ENCODE measurements at places on chromosomes 3 and 15.
A peak's percentile ranks its signal among the peaks of the same experiment; 100 is the strongest.

- DNase-seq = no peak
Measured at GRCh38 chr3:150073031-150073430, 102.3 kb upstream of the PFN2 start.

- no peak for DNase-seq
Measured at GRCh38 chr3:194572944-194573491, 60.2 kb downstream of the TMEM44 start.

- no peak for DNase-seq
Measured at GRCh38 chr3:68006646-68007045, 352.2 kb upstream of the SUCLG2 start.

GRCh38 chr3:138786788-138787271 lies 47.9 kb downstream of the PIK3CB start:
- no peak for DNase-seq

DNA sequence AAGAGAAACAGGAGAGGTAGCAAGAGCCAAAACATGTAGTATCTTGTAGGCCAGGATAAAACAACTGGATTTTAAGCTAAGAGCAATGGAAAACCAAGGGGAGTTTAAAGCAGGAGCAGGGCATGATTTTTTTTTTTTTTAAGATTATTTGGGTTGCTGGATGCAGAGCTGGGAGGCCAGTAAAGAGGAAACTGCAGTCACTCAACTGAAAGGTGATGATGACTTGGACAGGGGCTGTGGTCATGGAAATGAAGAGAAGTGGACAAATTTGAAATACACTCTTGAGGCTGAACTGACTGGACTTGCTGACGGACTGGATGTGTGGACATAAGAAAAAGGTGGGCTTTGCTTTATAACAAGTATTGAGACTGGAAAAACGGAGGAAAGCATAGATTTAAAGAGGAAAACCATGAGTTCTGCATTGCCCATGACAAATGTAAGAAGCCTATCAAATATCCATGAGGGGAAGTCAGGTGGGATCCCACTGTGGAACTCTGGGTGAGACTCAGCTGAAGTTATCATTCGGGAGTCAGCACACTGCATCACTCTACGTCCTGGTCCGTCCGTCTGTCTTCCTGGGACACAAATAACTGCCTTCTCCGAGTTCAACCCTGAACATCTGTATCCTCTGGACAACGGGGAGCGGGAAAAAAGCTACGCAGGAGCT lies 688 bp downstream of the XPC start:
- no peak for DNase-seq

DNA sequence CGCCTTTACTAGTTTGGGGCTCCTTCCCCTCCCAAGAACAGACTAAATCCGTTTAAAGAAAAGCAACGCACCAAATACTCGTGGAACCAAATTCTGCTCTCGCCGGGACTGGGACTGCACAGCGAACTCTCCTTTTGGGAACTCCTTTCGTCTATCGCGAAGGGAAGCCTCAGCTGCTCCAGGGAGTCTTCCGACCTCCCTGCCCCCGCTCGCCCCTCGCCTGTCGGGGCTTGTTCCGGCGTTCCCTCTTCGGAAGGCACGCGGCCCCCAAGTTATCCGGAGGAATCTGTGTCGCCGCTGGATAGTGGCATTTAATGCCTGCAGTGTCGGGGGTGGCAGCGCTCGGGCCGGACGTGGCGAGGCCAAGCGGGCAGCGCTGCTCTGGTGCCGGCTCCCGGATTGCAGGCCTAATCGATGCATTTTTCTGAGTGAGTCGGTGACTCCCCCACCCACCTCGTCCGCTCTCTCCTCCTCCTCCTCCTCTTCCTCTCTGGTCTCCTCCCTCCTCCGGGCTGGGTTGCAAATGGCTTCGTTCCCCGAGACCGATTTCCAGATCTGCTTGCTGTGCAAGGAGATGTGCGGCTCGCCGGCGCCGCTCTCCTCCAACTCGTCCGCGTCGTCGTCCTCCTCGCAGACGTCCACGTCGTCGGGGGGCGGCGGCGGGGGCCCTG lies at the start of gene TRIM71:
Gene TRIM71 (plus strand): TSS at position 440 of the 671 bp plus-strand sequence. CDS start 84 bp downstream, at position 524.
- no peak for DNase-seq

GRCh38 chr3:140443073-140443472 lies 234.8 kb upstream of the TRIM42 start:
- no peak for DNase-seq

- DNase-seq = peak; percentile 2
Measured at GRCh38 chr3:31980530-31981205, 394 bp downstream of the OSBPL10 start.

DNA sequence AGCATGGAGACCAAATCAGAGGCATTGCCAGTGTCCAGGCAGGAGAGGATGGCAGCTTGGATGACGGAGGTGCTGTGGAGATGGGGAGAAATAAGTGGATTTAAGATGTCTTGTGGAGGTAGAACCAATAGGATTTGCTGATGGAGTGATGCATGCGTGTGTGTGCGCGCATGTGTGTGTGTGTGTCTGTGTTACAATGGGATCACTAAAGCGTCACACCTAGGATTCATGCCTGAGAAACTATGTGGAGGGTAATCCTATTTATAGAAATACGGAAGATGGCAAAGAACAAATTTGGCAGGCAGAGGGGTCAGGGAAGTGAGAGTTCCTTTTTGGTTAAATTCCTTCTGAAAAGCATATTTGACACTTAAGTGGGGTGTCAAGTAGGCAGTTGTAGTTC lies 64.8 kb upstream of the ARL8B start:
- DNase-seq = no peak

DNA sequence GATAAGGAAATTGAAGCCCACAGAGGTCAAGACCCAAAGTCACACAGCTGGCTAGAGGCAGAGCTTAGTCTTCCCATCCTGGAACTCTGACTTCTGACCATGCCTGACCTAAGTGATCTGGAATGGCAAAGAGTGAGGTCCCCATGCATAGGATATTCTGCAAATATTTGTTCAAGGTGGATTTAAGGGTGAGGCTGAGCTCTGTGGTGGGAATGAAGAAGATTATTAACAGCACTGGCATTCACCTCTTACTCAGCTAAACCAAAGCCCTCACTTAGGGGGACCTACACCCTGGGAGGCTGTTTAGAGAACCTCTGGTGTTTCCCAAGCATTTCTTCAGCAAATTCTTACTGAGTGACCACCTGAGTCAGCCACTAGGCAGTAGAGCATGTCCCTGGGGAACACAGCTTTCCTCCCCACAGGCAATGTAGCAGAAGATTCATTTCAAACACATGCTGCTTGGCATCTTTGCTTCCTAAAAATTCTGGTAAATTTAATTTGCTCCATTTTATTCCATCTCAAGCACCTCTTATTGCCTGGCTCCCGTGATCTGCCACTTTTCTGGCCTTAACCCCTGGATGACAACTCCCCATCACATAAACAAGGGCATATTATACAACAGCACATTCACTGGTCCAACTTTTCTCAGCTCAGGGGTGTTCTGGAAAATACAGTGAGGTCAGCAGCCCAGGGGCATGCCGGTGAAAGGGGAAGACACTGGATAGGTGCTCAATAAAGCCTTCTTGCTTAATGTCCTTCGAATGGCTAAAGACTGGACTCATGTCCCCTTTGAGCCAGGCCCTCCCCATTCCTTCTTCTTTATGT lies 176.0 kb downstream of the ABHD5 start:
- DNase-seq = no peak

DNA sequence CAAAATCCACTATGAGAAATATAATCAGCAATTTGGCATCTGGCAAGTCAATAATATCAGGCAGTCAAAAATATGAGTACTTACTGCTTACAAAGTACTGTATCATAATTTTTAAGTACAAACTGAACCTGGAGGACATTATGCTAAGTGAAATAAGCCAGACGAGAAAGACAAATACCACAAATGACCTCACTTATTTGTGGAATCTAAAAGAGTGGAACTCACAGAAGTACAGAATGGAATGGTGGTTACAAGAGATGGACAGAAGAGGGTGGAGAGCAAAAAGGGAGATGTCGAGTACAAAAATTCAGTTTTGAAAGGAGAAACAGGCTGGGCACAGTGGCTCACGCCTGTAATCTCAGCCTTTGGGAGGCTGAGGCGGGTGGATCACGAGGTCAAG lies 12.4 kb downstream of the PCYT1A start:
- DNase-seq = no peak

DNA sequence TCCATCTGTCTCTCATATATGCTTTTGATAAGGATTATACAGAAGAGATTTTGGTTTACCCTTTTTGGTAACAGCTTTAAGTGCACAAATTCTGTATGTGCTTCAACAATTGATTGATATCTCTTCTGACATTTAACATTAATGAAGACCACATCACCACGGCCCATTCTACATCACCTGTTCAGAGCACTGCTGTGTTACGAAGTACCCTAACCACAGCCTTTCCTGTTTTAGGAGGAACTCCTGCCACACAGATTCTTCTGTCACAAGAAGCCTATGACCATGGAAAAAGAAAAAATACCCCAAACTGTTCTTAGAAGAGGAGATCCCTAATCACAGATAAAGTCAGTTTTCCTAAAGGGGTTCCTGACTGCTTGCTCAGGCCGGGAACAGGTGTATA lies 170.1 kb downstream of the NSUN3 start:
- DNase-seq = no peak

- DNase-seq = no peak
Measured at GRCh38 chr15:100346866-100347512, 5.2 kb upstream of the ADAMTS17 start.

GRCh38 chr15:35246451-35246850 lies 161.4 kb upstream of the NANOGP8 start:
- no peak for DNase-seq

- no peak for DNase-seq
Measured at GRCh38 chr3:10487988-10488633, 17.3 kb downstream of the ATP2B2 start.

DNA sequence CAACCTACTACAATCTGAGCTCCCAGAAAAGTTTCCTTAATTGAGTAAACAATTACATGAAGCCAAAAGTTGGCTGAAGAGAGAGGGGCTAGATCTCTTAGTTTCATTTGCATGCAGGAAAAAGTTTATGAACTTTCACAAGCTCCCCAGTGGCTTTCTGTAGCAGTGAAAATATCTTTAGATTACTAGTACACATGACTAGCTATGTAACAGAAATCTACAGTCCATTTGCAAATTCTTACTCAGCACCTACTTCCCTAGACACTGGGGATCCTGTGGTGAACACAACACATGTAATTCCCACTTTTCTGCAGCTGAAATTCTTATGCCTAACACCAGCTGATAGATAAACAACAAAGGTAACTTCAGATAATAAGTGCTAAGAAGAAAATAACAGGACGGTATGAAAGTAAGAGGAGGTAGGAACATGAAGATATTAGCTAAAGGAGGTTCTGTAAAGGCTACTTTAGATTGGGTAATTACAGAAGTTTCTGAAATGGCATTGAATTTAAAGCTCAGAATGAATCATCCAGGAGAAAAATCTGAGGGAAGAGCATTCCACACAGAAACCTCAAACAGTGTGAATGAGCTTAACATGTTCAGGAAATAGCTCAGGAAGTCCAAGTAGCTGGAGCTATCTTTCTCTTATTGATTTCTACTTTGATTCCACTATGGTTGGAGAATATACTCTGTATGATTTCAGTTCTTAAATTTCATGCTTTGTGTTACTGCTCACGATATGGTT lies 204.8 kb downstream of the MAGI1 start:
- DNase-seq = no peak

DNA sequence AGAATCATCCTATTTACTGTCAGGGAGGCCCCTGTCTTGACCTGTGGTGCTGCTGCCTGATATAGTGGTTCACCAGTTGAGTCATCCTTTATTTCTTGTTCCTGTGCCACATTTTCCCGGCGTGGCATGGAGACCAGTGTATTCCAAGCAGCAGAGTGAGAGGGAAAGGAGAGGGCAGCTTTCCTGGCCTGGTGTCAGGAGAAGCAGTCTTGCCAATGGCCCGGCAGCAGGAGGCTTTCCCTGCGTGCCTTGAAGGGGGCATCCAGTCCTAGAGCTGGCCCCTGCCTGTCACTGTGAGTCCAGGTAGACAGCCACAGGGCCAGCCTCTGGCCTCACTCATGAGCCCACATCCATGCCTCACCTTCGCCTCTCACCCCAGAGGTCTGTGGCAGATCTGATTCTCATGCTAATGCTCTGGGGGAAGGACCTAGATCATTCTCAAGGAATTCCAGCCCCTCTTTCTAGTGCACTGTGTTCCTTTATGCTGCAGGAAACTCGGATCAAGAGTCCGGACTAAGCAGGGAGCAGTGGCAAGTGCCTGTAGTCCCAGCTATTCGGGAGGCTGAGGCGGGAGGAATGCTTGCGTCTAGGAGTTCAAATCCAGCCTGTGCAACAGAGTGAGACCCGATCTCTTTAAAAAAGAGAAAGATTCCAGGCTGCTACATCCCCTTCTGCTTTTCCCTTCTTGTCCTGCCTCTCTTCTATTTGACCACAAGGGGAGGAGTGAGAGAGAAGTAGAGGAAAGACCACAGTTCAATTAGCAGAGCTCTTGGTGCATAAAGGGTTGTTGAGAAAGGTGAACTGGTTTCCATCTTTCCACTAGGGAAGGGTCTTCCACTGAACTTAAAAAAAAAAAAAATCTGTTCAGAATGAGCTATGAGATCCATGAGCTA lies 66.8 kb upstream of the HACD2 start:
- no peak for DNase-seq

DNA sequence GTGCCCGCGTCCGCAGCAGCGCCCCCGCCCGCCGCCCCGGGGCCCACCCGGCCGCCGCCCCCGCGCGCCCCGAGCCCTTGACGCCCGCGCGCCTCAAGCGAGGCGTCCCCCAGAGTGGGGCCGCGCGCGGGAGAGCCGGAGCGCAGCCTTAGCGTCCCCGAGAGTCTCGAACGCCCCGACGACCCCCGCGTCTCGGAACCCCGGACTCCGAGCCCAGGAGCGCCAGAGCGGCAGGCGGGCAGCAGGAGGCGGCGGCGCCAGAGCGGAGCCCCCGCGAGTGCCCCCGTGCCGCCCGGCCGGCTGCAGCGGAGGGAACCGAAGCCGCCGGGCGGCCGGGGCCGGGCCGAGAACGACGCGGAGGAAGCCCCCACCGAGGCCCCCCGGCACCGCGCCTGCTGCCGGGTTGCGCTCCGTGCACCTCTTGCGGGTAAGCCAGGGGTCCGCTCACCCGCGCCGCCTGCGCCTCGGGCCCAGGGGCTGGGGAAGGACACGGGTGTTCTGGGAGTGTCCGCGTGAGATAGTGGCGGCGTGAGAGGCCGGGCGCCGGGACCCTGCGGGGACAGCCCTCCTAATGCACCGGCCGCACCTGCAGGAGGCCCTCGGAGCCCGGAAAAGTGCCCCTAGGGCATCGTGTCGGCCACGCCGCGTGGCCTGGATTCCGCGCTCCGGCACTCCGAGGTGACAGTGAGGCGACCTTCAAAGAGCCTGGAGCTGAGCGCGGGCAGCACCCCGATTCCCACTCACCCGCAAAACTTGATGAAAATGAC lies 52.0 kb upstream of the ULK4 start:
- DNase-seq = no peak

DNA sequence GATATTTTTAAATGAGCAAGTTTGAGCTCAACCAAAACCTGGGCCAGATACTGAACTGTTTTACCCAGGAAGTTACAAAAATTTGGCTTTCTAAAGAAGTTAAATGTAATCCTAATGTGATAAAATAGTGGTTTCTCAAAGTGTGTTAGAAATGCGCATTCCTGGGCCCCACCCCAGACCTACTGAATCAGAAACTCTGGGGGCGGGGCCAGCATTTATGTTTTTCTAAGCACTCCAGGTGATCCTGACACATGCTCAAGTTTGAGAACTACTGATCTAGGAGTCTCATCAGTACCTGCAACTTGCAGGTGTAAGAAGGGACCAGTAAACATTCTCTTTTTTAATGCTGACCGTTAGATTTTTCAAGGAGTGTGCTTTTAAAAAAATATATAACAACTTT lies 190.6 kb downstream of the VPS13C start:
- DNase-seq = no peak

GRCh38 chr3:16362770-16363169 lies 97.8 kb downstream of the OXNAD1 start:
- DNase-seq = no peak

All from NCI-H1436 (cell line).